ENCODE measurements at places on chromosomes 11 and 22.

GRCh38 chr22:41844036-41844435, 11.1 kb downstream of the SREBF2 start:
- DNase-seq: no peak

DNA sequence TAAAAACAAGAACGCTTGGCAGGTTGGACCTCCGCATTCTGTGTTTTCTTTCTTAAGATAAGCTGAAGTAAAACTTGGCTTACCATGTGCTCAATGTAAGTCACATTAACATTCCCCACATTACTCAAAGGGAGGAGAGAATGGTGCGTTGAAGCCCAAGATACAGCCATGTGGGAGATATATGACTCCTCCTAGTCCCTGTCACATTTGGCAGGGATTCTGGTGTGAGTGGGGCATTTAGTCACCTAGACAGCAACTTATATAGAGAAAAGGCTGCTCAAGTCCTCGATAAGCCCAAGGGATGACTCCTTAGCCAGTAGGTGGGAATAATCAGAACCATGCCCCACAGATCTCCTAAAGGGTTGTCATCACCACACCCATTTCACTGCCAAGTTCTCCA, 4.6 kb downstream of the PRSS23 start:
- no peak for DNase-seq

DNA sequence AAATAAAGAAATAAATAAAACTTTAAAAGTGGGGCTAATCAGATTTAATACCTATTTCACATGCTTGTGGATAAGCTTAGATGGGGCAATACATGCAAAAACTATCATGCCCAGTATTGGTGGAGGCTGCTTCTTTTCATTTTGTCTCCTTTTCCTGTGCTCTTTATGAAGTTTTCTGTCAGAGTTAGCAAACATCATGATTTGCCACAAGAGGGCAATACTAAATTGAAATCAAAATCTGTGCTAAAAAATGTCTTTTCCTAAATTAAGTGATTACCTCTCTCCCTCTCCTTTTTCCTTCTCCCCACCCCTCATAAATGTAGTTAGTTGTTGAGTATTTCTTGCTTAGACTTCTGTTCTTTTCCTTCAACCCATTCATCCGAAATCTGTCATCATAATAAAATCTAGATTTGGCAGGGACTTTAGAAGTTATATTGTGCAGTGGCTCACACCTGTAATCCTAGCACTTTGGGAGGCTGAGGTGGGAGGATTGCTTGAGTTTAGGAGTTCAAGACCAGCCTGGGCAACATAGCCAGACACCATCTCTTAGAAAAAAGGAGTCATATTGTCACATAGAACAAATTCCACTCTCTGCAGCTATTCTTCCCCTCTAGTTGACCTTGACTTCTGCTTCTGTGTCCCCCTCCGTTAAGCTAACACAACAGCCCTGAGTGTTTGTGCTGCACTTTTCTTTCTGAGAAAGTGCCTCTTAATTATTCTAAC, 4.7 kb upstream of the ARHGAP42 start:
- no peak for DNase-seq

- no peak for DNase-seq
Measured at GRCh38 chr11:71355281-71355680, 92.9 kb downstream of the DHCR7 start.

DNA sequence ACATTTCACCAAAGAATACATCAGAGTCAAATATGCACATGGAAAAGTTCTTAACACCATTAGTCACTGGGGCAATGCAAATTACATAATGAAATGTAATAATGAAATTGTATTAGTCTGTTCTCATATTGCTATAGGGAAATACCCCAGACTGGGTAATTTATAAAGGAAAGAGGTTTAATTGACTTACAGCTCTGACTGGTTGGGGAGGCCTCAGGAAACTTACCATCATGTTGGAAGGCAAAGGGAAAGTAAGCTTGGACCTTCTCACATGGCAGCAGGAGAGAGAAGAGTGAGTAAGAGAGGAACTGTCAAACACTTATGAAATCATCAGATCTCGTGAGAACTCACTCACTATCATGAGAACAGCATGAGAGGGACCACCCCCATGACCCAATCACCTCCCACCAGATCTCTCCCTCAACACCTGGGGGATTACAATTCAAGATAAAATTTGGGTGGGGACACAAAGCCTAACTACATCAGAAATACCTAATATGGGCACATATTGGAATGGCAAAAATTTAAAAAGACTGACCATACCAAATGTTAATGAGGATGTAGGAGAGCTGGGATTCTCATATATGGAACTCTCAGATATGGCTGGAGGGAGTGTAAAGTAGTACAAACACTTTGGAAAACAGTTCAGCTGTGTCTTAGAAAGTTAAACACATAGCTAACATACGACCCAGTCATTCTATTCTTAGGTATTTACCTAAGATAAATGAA, 65.1 kb upstream of the CD44 start:
- no peak for DNase-seq

DNA sequence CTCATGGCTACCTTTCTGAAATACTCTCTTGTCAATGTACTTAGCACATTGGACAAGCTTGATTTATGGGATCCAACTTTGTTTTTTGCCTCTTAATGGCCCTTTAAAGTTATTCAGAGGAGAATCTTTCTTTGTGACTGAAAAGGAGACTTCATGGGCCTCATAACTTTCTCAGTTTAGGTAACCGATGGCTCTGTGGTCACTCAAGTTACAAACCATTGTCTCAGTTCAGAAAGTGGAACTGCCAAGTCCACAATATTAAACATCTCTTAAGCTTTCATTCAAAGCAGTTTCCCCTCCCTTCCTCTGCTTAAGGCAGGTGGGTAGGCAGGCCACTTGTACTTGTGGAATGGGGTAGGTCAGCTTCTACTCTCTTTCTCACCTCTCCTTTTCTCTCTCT, 12.3 kb upstream of the ARL14EP start:
- DNase-seq: no peak

DNA sequence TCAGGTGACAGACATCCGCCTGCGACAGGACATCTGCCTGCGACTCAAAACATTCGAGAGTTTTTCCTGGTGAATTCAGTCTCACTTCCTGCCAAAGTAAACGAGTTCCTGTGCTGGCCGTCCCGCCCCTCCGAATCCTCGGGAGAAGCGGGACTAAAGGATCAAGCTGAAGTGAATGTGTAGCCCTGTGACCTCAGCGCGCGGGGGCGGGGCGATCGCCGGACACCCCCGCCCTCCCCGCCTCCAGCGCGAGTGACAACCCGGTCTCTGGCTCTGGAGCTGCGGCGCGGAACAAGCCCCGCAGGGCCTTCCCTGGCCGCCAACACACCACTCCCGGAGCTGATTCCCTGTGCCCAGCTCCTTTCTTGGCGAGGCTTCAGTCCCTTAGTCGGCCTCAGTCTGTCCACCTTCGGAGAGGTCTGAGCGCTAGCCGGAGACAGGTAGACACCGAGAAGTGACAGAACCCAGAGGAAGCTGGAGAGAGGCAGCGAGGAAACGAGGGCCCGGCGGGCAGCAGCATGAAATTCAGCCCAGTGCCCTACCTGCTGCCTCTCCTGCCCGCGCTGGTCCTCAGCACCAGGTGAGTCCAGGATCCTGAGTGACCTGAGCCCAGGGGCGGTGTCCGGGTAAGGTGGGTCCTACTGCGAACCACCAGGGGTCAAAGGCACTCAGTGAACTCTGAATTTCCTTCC, 766.4 kb upstream of the LUZP2 start:
- DNase-seq: no peak

DNA sequence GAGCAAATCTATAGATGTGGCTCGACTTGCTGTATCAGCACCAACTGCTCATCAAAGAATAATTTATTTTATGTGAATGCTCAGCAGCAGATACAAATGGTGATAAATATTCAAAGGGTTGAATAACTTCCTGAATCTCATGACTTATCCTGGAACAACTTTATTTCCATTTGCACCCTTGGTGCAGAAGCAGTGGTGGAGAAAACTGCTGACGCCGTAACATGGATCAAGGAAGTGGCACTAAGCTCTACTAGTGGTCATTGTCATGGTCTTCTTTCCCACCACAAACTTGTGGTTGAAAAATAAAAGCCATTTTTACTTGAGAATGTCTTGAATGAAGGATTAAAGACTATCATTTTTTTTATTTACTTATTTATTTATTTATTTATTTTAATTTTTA, 14.6 kb downstream of the MARK2 start:
- no peak for DNase-seq

GRCh38 chr22:46482056-46482675, 55.3 kb downstream of the CELSR1 start:
- no peak for DNase-seq
